ENCODE measurements at places on chromosomes 5 and 9.

DNA sequence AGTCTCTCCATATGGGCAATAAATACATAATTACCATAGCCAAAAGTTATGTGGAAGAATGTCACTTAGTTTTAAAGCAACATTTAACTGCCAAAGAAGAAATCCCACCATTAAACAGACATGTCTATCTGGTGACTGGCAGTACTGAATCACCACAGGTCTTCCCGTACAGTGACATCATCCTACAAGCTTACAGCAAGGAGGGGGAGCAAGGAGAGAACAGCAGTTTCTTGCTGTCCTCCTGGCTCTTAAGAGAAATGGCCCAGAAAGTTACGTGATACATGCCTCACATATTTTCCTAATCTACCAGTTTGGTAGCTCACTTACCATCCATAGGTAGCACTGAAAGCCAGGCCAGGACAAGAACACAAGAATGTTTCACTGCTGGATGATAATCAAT is 671.0 kb downstream of the DMRTA1 start:
- no peak for DNase-seq

DNA sequence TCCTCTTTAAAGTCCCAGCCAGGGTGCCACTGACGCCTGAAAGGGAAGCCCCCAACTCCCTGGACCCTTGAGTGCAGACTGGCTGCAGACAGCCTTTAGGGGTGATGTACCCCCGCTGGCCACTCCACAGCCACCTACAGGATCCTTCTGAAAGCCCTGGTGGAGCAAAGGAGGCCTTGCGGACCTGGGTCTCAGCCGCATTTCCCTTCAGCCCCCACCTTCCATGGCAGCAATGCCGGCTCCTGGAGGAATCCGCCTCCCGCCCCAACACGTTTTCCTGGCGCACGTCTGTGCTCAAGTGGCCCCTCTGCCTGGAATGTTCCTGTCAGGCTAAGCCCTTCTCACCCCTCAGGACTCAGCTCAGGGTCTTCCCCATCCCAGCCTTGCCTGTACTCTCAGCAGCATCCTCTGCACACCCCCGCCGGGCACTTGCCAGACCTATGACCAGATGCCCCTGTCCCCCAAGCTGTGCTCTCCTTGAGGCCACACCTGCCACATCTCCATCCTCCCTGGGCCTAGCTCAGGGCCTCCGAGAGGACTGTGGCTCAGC is 134.1 kb upstream of the RAPGEF1 start:
- no peak for DNase-seq

- DNase-seq: no peak
Observed at GRCh38 chr9:81597419-81598122, 91.8 kb downstream of the TLE1 start.

GRCh38 chr9:118414676-118415075 is 710.5 kb downstream of the TLR4 start:
- DNase-seq: no peak

DNA sequence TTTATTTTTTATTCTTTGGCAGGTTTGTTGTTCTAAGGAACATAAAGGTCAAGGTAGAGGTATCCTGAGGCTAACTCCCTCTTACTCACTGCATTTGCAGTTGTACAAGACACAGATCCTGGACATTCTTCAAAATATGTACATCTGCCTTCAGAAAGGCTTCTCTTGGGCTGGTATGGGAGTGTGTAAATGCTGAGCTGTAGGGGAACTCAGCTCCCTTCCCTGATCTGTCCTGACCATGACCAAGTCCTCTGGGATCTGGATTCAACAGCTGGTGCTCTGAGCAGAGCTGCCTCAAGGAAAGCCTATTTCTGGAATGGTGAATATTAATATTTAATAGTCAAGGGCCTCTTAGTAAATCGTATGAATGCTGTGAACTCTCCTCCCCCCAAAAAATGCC is 117.4 kb downstream of the PRKACG start:
- no peak for DNase-seq

DNA sequence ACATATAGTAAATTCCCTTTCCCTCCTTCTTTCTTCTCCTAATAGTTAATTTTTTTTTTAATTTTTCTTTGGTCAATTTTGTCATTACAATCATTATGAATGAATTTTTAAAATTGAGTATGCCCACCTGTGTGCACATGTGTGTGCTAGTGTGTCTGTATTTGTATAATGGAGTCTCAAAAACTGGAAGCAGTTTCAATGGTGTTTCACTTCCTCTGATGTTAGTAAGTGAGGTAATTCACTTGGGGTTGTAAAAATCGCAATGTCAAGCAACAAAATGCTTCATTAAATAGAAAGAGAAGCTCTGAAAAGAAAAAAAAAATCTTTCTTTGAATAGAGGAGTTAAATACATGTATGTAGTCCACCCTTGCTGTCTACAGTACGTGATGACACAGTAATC is 1467.6 kb upstream of the NUDT12 start:
- DNase-seq: no peak

DNA sequence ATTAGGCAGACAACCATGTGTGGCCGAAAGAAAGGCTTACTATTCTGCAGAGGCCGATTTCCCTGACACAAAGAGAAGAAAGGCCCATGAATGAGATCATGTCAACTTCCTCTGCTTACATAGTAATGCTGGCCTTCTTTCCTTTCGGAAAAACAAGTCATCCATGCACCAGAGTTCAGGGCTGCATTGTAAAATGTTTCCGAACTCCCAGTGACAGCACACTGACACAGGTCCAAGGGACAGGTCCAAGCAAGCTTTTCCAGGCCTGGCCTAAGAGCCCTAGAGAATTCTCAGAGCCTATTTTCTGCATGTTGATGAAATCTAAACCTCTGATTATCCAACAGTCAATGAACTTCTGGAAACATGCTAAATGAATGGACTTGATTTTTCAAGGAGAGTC is 140.9 kb downstream of the ZNF608 start:
- DNase-seq: no peak

DNA sequence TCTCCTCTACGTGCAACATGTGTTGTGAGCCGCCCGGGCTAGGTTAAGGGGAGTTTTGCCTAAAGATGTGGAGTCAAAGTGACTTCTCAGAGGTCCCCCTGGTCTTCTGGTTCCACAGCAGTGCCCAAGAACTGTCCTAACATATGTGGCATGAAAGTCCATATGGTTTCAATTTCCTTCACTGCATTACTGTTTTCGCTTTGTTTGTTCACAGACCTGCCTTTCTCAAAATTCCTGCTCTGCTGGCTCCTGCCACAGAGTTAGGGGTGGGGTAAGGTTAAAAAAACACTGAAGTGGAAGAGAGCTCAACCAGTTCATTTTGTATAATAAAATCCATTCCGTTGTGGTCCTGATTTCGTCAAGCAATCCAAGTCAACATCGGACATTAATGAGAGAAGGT is 289.4 kb downstream of the DMAC1 start:
- no peak for DNase-seq

- no peak for DNase-seq
Observed at GRCh38 chr5:82821846-82822633, 255.2 kb downstream of the TMEM167A start.

DNA sequence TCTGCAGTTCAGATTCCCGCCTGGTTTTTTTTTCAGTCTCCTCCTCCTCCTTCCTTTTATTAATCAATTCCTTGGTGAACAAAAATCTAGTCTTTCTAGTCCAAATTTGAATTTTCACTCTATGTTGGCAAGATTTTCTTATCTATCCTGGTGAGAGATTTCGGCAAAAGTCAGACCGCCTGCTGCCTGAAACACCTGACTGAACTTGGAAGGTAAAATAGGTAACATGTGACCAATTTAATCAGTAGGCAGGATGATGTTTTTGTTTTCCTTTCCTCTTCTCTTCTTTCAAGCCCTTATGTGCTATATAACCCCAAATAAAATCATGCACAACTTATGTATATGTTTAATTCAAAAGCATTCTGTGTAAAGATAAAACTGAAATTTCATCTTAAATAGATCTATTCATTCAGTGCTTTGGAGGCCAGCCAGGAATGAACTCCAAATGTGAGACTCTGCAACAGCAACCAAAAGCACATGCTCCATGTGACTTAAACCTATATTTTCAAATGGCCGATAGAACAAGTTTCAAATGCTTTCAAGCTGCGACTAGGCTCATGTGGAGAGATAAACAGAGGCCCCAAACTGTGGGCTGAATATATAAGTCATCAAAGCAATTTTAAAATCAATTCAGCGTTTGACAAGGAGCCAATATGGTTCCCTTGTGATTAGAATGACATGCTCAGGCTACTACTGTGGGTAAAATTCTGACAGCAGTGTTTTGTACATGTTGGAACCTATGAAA is 100.4 kb upstream of the SEMA6A start:
- no peak for DNase-seq

DNA sequence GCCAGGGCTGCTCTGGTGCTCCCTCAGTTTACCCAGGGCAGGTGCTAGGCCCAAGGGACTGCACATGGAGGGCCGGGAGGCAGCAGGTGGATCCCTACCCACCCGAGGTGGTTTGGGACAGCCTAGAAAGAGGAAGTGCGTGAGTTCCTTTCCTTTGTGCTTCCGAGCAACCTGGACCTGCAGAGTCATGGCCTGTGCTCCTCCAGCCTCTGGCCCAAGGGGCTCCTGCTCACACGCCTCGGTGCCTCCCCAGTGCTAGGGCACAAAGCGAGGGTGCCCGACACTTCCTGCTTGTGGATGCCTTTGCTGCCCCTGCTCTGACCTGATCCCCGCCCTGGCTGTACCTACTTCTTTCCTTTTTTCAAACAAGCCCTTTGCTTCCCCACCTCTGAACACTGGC is 79.3 kb downstream of the RXRA start:
- DNase-seq: no peak

DNA sequence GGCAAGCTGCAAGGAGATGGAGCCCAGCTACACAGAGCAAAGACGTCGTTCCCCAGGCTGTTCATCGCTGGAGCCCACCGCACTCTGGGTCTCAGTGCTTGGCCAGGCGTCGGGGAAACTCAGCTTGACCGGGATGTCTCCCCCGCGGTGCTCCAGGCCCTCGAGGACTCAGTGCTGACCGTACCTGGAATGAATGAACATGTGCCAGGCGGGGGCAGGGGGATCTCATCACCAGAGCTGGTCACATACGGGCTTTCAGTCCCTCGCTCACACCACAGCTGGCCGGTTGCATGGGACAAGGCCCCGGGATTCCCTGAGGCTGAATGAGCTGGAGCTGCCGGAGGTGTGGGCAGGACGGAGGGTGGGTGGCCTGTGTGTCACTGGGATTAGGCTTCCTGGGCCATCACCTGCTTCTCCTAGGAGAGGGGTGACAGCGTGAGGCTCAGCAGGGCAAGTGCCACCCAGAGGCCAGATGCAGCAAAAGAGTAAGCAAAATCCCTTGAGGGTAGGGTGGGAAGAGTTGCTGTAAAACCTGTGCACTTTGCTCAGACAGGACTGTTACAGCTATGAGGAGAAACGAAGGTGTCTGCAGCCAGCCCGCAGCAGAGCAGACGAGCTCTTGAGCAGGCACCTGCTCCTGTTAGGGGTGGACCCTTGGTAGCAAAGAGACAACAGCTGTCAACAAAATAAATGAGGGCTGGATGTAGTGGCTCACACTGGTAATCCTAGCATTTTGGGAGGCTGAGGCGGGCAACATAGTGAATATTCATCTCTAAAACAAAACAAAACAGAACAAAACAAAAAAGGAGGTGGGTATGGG is 70.7 kb upstream of the RAPGEF1 start:
- DNase-seq: no peak

DNA sequence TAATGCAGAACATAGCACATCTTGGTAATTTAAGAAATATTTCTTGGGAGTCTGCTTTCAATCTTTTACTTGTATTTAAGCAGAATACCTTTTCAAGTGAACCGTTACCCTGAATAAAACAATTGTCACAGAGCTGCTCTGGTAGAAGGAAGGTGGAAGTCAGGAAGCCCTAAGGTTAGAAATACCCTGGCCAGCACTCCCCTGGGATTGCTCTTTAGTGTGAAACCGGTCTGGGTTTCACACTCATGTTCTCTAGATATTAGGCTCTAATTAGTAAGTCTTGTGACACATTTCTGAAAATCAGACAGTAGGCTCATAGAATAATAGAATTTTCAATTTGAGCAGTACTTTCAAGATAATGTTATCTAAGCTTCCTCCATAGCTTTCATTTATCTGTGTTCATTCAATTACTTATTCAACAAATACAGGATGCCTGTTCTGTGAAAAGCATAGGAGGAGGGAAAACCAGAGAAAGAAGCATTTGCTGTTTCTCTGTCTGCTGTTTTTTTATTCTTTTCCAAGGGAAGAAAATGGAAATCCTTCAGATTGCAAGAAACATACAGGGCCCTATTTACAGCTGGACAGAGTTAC is 825.5 kb downstream of the TLR4 start:
- DNase-seq: no peak

GRCh38 chr5:173888473-173889131 is 453 bp downstream of the CPEB4 start:
- DNase-seq: no peak

GRCh38 chr9:34998266-34998665 is 8.7 kb downstream of the DNAJB5 start:
- DNase-seq: no peak

- no peak for DNase-seq
Observed at GRCh38 chr5:145948921-145949320, 12.5 kb downstream of the SH3RF2 start.

- no peak for DNase-seq
Observed at GRCh38 chr5:67437905-67438845, 241.6 kb upstream of the CD180 start.

DNA sequence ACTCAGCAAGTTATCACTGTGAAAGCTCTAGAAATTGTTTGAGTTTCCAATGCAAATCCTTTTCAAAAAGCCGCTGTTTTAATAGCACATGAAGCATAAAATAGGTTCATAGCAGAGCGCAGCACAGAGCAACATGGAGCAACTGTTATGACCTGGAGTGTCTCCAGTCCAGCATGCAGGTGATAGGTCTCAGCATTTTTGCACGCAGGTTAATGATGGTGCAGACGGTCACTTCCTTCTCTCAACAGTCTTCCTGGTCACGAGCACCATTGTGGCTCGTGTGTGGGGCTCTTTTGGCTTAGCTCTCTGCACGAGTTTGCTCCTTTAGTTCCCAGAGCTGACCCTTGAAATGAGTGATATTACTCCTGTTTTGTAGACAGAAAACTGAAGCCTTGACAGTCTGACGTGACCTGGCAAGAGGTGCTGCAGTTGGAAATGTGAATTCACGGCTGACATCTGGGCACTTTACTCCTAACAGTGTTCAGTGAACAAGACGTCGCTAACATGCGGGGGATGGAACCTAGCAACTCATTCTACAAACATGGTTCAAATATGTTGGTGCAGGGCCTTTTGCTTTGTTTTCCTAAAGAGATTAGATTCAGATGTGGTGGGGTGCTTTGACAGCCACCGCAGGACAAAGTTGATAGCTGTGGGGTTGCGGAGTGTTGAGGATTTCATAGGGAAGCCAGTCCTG is 10.0 kb downstream of the TENT4A start:
- DNase-seq: no peak

DNA sequence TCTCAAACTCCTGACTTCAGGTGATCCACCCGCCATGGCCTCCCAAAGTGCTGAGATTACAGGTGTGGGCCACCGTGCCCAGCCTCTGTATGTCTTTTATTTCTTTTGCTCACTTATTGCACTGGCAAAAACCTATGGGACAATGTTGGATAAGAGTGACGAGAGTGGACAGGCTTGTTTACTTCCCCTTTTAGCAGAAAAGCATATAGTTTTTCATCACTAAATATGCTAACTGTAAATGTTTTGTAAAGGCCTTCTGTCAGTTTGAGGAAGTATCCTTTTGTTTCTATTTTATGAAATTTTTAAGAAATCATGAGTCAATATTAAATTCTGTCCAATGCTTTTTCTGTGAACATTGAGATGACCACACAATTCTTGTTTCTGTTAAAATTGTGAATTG is 103.3 kb downstream of the AUH start:
- no peak for DNase-seq

All from Jurkat, Clone E6-1 (cell line).